ENCODE measurements at places on chromosomes 3 and 15.

- DNase-seq: no peak
Observed at GRCh38 chr3:192366916-192367315, 360.4 kb downstream of the FGF12 start.

GRCh38 chr3:28050885-28051284, 190.5 kb upstream of the CMC1 start:
- DNase-seq: no peak

DNA sequence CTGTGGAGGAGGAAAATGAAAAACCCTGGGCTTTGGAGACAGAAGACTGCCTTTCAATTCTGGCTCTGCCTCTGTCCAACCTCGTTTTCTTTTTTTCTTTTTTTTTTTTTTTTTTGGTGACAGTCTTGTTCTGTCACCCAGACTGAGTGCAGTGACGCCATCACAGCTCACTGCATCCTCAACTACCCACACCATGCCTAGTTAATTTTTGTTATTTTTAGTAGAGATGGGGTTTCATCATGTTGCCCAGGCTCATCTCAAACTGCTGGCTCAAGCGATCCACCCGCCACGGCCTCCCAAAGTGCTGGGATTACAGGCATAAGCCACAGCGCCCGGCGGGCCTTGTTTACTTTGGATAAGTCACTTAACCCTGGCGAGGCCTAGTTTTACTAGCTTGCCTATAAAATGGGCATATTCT, 66.3 kb upstream of the SLC25A26 start:
- DNase-seq: no peak

- no peak for DNase-seq
Observed at GRCh38 chr3:99884484-99884883, 66.8 kb downstream of the CMSS1 start.

GRCh38 chr3:127005864-127006500, 23.1 kb downstream of the PLXNA1 start:
- DNase-seq: no peak

DNA sequence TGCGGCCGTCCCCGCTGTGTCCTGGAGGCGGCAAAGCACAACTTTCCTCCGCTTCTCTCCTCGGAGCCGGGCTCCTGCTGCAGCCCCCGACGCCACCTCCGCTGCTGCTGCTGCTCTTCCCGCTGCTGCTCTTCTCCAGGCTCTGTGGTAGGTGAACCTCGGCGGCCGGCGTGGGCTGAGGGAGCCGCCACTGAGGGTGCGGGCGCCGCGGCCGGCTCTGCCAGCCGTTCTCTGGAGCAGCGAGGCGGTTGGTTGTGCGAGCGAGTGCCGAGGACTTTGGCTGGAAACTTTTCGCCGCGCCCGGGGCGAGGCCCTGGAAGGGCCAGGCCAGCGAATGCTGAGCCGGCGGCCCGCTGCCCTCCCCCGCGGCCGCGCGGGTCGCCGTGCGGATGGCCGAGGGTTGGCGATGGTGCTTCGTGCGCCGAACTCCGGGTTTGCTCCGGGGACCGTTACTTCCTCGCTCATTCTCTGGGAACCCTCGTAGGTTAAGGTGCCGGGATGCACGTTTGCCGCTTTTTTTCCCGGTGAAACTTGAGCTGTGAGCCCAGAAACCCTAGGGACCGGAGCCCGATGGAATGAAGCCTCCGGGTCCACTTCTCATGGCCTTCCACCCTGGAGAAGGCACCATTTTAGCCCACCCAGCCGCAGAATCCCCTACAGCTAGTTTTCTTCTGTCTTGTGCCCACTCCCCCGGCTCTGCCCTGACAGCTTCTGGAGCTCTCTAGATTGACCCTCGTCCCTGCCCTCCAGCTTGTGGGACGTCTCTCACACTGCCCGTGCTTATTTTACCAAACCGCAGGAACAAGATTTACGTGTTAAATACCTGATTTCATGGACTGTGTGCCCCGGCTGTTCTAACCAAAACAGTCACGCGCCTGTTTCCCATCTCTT, 660 bp downstream of the NECTIN3 start:
- DNase-seq: peak; percentile 7

- no peak for DNase-seq
Observed at GRCh38 chr3:71597286-71597685, 13.8 kb upstream of the FOXP1 start.

DNA sequence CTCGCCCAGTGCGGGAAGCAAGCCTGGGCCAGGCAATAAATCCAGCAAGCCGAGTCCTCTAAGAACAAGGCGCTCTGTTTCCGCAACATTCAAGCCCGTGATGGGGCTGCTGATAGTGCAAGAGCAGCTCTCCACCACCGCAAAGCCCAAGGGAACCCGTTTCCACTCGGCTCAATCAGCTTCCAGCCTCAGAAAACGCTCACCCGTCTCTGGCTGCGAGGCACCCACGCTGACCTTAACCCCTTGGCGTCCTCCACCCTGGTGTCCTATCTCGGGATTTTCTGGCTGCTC, 17.8 kb downstream of the SPATA12 start:
- DNase-seq: peak; percentile 41

GRCh38 chr15:52103217-52104207, 9.1 kb downstream of the BCL2L10 start:
- DNase-seq: no peak

- DNase-seq: peak; percentile 39
Observed at GRCh38 chr3:75341324-75342067, 322.6 kb upstream of the FRG2C start.

GRCh38 chr15:61051569-61052031, 177.5 kb downstream of the RORA start:
- DNase-seq: peak; percentile 43

- DNase-seq: no peak
Observed at GRCh38 chr3:171116365-171116764, 89.8 kb upstream of the SLC2A2 start.

DNA sequence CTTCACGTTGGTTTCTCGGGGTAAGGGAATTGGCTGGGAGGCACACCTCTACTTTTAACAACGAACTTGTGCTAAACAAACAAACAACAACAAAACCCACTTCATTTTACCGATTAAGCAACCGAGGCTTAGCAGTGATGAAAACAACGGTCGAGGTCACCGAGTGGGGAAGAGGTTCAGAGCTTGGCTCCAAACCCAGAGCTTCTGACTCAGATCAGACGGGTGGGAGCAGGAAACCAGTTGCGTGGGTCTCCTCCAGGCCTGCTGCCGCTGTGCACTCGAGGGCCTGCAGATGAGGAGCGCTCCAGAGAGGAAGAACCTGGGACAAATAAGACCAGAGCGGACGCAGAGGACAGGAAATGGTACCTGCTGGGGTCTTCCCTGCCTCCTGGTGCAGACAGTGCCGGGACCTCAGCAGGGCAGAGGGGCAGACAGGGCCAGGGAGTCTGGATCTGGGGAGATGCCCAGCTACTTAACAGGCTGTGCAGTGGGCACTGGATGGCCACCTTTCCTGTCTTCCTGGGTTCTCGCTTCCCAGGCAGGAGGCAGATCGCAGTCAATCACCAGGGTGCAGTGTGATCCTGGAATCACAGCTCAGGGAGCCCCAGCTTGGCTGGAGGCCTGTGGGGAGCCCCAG, 99.0 kb upstream of the MEF2A start:
- no peak for DNase-seq

GRCh38 chr3:131329774-131330173, 51.8 kb upstream of the NUDT16 start:
- no peak for DNase-seq

DNA sequence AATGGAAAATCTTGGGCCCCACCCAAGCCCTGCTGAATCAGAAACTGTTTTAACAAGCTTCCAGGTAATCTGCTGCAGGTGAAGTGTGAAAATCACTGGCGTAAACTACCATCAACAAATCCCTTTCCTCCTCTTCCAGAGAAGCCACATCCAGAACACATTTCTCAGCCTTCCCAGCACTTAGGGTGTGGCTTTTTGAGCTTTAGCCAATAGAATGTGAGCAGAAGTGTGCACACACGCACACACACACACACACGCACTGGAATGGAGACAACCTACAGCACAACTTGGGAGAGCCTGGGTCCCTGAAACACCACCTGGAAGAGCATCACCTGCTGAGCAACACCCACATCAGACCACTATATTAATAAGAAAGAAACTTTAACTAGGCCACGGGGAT, 98.6 kb downstream of the OSBPL10 start:
- no peak for DNase-seq

DNA sequence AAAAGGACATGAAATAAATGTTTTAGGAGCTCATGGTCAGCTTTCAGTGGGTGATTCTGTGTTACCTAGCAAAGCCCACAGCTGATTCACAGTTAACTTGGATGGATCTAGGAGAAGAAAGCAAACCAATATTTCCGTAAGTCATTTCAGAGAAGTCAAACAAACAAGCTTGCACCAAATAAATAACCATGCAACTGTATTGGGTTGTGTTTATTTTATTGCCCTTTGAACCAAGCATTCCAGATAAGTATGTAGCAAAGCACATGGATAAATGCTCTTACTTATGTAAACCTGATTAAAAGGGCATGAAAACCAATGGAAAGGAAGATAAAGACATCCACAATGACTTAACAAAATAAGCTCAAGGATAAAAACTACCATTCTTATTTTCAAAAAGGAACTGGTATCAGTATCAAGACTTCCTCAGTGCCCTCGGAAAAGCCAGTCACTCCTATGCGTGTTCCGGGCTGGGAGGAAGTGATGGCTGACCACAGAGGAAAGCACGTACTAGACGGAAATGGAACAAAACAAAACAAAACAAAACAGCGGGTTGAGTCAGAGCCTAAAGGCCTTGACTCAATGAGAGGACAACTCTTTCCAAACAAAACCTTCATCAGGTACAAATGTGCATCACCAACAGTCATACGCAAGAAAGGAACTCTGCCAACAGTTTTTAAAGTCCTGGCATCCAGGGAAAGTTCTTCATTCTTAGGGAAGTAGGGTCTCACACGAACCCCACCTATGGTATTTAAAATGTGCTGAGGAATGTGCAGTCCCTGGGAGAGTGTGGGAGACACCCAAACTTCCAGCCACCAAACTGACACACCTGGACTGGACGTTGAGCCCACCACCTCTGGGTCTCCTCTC, 103.3 kb downstream of the SNRK start:
- no peak for DNase-seq

- no peak for DNase-seq
Observed at GRCh38 chr3:113620091-113620490, 76.4 kb downstream of the USF3 start.

DNA sequence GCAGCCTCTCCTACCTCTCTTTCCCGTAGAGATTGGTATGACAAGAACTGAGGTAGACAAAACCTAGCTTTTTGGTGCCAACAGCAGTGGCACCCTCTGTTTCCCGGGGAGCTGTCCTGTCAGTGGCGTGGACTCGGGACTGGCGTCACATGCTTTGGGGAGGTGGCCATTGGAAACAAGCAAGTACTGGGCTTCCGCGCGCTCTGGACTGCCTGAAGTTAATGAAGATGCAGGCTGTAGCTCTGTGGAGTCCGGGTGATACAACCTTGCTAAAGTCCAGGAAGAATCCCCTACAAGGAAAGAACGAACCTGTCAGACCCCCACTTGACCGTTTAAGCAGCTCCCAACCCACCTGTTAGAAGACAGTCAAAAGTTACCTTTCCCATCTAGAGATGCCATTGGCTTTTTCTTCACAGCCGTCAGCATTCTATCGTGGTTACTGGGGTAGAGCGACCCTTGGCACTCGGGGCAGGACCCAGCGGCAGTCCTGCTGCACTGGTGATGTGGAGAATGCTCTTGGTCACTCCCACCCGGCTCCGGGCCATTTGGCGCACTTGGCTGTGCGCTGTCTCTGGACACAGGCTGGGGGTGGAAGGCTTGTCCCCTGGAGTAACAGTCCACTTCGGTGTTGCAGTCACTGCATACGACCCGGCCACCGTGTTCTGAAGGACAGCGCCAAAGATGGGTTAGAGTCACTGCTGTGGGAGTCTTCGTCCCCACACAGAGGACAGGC, 120.5 kb downstream of the LRIG1 start:
- DNase-seq: no peak

GRCh38 chr3:139611528-139611927, 66.2 kb downstream of the NMNAT3 start:
- no peak for DNase-seq

DNA sequence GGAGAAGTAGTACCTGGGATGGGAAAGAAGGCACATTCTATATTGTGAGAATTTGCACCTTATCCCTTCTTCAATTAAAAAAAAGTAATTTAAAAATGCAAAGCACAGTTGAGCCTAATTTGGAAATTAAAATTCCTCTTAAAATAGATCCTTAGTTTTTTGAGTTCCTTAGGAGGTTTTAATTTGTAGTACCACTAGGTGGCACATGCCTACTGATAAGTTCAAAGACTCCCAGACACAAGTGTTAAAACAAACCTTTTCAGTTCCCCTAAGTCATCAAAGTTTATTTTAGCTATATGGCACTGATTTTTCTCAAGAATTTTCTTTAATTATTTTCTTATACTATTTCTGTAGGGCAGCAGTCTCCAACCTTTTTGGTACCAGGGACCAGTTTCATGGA, 127.6 kb upstream of the AZI2 start:
- peak; percentile 49 for DNase-seq

DNA sequence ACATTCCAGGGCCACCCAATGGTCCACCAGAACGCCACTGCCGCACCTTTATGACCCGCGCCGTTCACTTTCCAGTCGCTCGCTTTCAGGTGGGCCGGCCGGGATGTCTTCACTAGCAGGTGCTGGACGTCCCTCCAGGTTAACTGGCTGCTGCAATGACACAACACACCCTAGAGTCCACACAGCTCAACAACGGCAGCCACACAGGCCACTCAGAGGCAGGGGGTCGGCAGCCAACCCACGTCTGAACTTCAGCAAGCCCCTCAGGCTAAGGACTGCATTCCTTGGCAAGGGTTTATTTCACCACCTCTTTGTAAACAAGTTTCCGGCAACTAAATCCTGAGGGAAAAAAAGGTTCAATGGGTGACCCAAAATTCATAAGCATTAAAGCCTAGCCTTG, 89.2 kb upstream of the SNRPA1 start:
- no peak for DNase-seq

DNA sequence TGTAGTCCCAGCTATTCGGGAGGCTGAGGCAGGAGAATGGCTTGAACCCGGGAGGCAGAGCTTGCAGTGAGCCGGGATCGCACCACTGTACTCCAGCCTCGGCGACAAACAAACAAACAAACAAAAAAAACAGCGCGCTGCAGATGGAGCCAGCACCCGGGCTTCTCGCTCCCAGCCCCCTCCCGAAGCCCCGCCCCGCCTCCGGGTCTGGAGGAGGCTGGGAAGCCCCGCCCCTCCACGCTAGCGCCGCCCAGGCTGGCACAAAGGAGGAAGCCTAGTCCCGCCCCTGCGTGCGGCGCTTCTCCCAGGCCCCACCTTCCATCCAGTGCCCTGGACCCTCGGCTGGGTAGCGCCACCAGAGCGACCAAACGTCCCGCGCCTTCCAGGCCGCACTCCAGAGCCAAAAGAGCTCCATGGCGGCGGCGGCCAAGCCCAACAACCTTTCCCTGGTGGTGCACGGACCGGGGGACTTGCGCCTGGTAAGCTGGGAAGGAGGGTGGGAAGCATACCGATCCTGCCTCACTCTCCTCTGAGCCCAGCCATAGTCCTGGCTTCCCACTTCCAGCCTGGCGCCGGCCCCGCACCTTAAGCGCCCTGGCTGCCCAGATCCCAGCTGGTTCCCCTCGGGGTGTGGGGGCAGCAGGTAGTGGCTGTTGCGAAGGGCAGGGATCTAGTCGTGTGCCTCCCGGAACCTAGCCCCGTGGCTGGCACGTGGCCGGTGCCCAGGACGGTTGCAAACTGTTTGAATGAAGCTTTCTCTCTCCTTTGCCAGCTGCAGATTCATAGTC, at the start of gene SORD:
SORD (plus strand) TSS at position 325 of the 788 bp plus-strand sequence; CDS start at position 414, 89 bp downstream.
- DNase-seq: peak; percentile 99
